ENCODE measurements at places on chromosomes 7 and 10. TPM values are rescaled to one million over a fixed set of nuclear protein-coding genes. Genes with fewer than 3 reads are reported as not detected.

HEPACAM2 gene
- total RNA-seq: not detected

LGI1 gene
- total RNA-seq: 92.7 TPM

MMD2 gene
- total RNA-seq: not detected

PURB gene
- 13.1 TPM for total RNA-seq

TACC2 gene
- total RNA-seq: 6.6 TPM

PRSS37 gene
- not detected for total RNA-seq

ODAD2 gene
- not detected for total RNA-seq

TMEM184A gene
- 0.49 TPM for total RNA-seq

ZNF467 gene
- total RNA-seq: 9.8 TPM

DENND2A gene
- 13.4 TPM for total RNA-seq

NEUROD6 gene
- total RNA-seq: not detected

PON2 gene
- total RNA-seq: 25.2 TPM

SMIM30 gene
- total RNA-seq: 65.4 TPM

HECW1 gene
- total RNA-seq: not detected

FAM180A gene
- total RNA-seq: not detected

DHTKD1 gene
- 42.5 TPM for total RNA-seq

PTPRE gene
- total RNA-seq: not detected

HTR7 gene
- total RNA-seq: not detected

AIFM2 gene
- 0.74 TPM for total RNA-seq

VIPR2 gene
- total RNA-seq: not detected

CYP2C18 gene
- not detected for total RNA-seq

COBL gene
- not detected for total RNA-seq

MYH16 gene
- total RNA-seq: not detected

FFAR4 gene
- total RNA-seq: not detected

BLVRA gene
- total RNA-seq: 145 TPM

ARHGEF35 gene
- not detected for total RNA-seq

DEPP1 gene
- 0.14 TPM for total RNA-seq

PRLHR gene
- total RNA-seq: not detected

CDK14 gene
- not detected for total RNA-seq

STARD3NL gene
- 113 TPM for total RNA-seq

ASIC3 gene
- total RNA-seq: not detected

LRRC17 gene
- total RNA-seq: 0.58 TPM

SPDYE8 gene
- total RNA-seq: not detected

XRCC2 gene
- total RNA-seq: 6.9 TPM

NDUFA5 gene
- total RNA-seq: 50.6 TPM

RADIL gene
- total RNA-seq: 7.3 TPM

TMEM270 gene
- total RNA-seq: not detected

TMEM178B gene
- total RNA-seq: 1.1 TPM

OLAH gene
- not detected for total RNA-seq

ACBD5 gene
- total RNA-seq: 17.6 TPM

AKR1E2 gene
- total RNA-seq: 3.1 TPM

HK1 gene
- 47.4 TPM for total RNA-seq

SCART1 gene
- 0.18 TPM for total RNA-seq

TRIL gene
- not detected for total RNA-seq

GATA3 gene
- not detected for total RNA-seq

ACSL5 gene
- 0.81 TPM for total RNA-seq

BEND7 gene
- 1.8 TPM for total RNA-seq

SCRN1 gene
- 101 TPM for total RNA-seq

PIP gene
- not detected for total RNA-seq

ZNF485 gene
- total RNA-seq: 0.80 TPM

CALCR gene
- total RNA-seq: not detected

SYT15B gene
- total RNA-seq: not detected

All from G401 (cell line).